ENCODE measurements at places on chromosomes 2 and 18. TPM values are rescaled to one million over a fixed set of nuclear protein-coding genes. Genes with fewer than 3 reads are reported as not detected.

- H3K27ac ChIP-seq: no peak overlapping the region
- H3K4me1 ChIP-seq: no peaks in the 10 kb centered on the region
- DNase-seq: no peak
- H3K36me3 ChIP-seq: no peaks in the 10 kb centered on the region
- H3K27me3 ChIP-seq: no peaks in the 10 kb centered on the region
These were observed 473.1 kb upstream of the TCF4 start for GRCh38 chr18:56060967-56061541.

DNA sequence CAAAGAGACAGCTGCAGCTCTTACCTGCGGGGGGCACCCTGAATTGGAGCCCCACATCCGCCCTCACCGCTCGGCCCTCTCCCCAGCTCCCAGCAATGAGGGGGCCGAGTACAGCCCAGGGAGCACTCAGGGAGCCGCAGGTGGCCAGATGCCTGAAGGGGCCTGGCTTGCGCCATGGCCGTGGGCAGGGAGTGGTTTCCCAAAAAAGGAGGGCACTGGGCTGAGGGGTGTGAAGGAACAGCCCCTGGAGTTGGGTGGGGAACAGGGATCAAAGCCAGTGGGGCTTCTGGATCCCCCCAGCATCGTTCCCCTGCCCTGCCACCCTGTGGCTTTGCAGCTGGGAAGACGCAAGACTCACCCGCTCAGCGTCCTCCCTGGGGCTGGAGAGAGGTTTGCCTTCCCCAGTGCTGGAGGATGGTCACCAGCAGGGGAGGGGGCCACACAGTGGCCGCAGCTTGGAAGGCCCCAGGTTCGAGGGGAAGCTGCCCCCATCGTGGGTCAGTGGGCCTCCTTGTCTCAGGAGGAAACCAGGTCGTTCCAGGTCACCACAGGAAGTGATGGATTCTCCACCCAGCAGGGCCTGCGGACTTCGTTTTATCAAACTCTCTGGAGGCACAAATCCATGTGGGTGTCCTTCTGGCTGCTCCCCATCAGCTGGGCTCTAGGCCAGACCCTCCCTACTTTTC lies 68.2 kb upstream of the HPCAL1 start:
- H3K4me3 ChIP-seq: no peak overlapping the region
- no peaks in the 10 kb centered on the region for H3K27me3 ChIP-seq
- no peak for DNase-seq
- no peak overlapping the region for H3K27ac ChIP-seq
- no peaks in the 10 kb centered on the region for H3K36me3 ChIP-seq

SLC11A1 gene
- 0.64 TPM for total RNA-seq

GRCh38 chr2:236971131-236971821 lies 114.4 kb upstream of the COPS8 start:
- H3K27ac ChIP-seq: no peak overlapping the region
- H3K4me3 ChIP-seq: no peak overlapping the region
- H3K36me3 ChIP-seq: no peaks in the 10 kb centered on the region
- DNase-seq: no peak

DNA sequence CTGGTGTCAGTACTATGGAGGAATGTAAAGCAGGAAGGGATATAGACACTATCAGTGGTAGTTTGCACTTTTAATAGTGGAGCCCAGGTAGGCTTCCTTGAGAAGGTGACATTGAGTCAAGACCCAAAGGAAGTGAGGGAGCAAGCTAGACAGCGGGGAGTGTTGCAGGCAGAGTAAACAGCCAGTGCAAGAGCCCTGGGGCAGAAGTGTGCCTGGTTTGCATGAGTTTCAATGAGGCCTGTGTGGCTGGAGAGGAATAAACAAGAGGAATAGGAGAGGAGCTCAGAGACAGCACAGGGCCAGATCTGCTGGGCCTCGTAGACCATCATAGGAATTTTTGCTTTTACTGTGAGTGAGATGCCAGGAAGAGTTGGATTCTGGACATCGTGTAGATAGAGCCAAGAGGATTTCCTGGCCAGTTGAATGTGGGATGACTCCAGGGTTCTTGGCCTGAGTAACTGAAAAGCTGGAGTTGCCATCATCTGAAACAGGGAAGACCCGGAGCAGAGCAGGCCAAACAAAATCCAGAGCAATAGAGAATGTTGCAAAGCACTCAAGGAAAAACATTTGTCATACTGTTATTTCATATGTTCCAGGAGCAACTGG lies 102.5 kb downstream of the SP3 start:
- H3K36me3 ChIP-seq: no peaks in the 10 kb centered on the region
- no peak overlapping the region for H3K27ac ChIP-seq
- DNase-seq: no peak
- no peaks in the 10 kb centered on the region for H3K4me1 ChIP-seq
- no peaks in the 10 kb centered on the region for H3K27me3 ChIP-seq

- no peak overlapping the region for H3K4me3 ChIP-seq
- no peak overlapping the region for H3K27ac ChIP-seq
- no peaks in the 10 kb centered on the region for H3K27me3 ChIP-seq
- no peak for DNase-seq
These were observed 423.9 kb upstream of the MYT1L start for GRCh38 chr2:2754940-2755339.

C2orf78 gene
- not detected for total RNA-seq

ATF2 gene
- total RNA-seq: 27.0 TPM

- no peaks in the 10 kb centered on the region for H3K27me3 ChIP-seq
- H3K36me3 ChIP-seq: no peaks in the 10 kb centered on the region
- H3K4me1 ChIP-seq: no peaks in the 10 kb centered on the region
- no peak overlapping the region for H3K4me3 ChIP-seq
- H3K27ac ChIP-seq: no peak overlapping the region
- no peak for DNase-seq
These were observed 267.9 kb downstream of the NYAP2 start for GRCh38 chr2:225667445-225667844.

DNA sequence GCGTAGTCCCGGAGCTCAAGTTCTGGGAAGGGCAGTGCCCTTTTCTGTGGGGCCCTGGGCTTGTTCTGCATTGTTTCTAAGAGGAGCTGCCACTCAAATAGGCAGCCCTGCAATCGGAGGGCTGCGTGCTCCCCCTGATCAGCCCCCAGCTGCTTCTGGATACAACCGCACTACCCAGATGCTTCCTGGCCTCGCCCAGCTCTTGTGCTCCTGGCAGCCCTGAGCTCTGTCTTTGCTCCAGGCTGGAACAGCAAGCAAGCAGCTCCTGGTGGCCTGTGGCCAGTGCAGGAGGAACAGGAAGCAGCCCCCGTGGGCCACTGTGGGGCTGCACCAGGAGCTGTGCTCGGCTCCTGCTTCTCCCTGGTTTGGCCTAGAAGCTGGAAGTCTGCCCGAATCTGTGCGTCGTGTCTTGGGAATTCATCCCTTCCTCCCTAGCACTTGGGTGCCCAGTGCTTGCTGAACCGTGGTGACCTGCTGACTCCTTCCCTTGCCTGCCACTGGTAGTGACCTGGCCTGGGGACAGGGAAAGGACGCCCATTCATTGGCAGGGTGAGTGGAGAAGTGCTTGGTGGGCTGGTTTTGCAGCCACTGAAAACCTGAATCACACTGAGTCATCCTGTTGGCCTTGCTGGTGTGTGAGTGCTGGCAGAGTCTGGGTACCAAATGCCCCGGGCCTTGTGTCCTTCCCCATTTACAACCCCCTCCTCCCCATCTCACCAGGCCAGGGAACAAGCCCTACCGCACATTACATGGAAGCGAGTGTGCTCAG lies 27.3 kb upstream of the NTSR2 start:
- H3K27me3 ChIP-seq: no peaks in the 10 kb centered on the region
- DNase-seq: peak; percentile 25
- H3K36me3 ChIP-seq: no peaks in the 10 kb centered on the region
- peaks cover 31% of the 10 kb centered on the region for H3K4me1 ChIP-seq
- H3K4me3 ChIP-seq: no peak overlapping the region
- peak overlapping the region; percentile 70 for H3K27ac ChIP-seq

DNA sequence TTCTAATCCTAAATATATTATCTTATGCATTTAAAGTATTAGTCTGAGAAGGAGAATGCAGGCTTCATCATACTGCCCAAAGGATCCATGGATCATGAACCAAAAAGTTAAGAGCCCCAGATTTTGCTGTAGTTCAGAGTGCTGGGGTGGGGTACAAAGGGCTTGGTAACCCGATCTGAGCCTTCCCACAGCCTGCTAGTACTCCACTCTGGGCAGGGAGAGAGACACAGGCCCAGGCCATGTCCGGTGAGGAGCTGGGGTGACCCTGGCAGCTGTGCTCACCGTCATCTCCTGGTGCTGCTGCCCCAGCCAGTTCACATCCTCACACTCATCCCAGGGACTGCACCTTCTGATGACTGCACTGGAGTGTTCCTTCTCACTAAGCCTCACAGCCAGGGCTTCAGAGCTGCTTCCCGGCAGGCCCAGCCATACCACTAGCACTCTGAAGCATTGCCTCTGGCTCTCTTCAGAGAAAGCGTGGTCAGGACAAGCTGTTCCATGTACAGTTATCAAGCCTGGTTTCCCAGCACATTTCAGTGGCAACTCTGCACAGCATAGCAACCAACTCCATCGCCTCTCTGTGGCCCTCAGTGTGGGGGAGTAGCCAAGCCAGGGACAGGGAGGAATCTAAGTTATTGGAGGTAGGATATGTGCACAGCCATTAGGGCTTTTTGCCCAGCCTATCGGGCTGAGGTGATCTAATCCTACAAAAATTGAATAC lies 189.0 kb upstream of the CTAGE1 start:
- peaks cover 25% of the 10 kb centered on the region for H3K4me1 ChIP-seq
- no peaks in the 10 kb centered on the region for H3K36me3 ChIP-seq
- no peaks in the 10 kb centered on the region for H3K27me3 ChIP-seq
- H3K27ac ChIP-seq: peak overlapping the region; percentile 16
- H3K4me3 ChIP-seq: no peak overlapping the region

DNA sequence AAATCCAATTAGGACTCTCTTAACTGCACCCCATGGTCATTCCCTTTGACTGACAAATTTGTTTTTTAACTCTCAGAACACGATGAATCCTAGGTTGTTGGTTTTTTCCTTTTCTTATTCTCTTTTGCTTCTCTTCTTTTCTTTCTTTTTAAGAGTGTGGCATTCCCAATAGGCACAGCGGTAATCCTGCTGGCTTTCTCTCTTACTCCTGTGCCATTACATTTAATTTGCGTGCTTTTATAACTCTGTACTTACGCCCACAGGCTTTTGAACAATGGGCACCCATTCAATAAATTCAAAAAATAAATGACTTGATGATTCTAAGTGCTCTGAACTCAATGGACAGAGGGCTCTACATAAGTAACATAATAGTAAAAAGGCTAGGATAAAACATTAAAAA lies 189.0 kb upstream of the SMAD7 start:
- no peak for DNase-seq
- H3K4me3 ChIP-seq: no peak overlapping the region
- H3K4me1 ChIP-seq: no peaks in the 10 kb centered on the region
- H3K27me3 ChIP-seq: no peaks in the 10 kb centered on the region

- H3K4me1 ChIP-seq: peaks cover 28% of the 10 kb centered on the region
- DNase-seq: no peak
- no peak overlapping the region for H3K27ac ChIP-seq
- H3K36me3 ChIP-seq: no peaks in the 10 kb centered on the region
- no peaks in the 10 kb centered on the region for H3K27me3 ChIP-seq
These were observed 11.2 kb upstream of the WIPF1 start for GRCh38 chr2:174608866-174609214.

GKN2 gene
- total RNA-seq: not detected

- no peak overlapping the region for H3K4me3 ChIP-seq
- no peaks in the 10 kb centered on the region for H3K27me3 ChIP-seq
- DNase-seq: no peak
- no peaks in the 10 kb centered on the region for H3K4me1 ChIP-seq
These were observed 33.3 kb upstream of the CREG2 start for GRCh38 chr2:101420623-101421022.

DNA sequence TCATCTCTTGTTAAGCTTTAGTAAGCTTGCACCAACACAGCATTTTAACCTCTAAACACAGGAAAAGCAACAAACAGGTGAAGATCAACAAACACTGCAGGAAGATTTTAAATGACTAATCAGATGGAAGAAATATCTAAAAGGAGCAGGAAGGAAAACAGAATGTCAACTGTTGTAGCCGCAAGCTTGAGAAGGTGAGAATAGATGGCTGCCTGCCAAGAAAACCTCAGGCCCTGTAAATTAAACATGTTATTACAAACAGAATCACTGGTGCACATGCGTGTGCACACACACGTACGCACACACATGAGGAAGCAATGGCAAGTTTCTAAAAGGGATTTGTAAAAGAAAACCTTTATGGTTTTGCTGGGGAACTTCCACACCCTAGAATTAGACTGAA lies 257.8 kb upstream of the GALNT5 start:
- no peak for DNase-seq
- no peaks in the 10 kb centered on the region for H3K36me3 ChIP-seq
- H3K27me3 ChIP-seq: no peaks in the 10 kb centered on the region
- H3K4me1 ChIP-seq: no peaks in the 10 kb centered on the region
- no peak overlapping the region for H3K27ac ChIP-seq

LOXHD1 gene
- total RNA-seq: 1.9 TPM

LYPD1 gene
- 0.42 TPM for total RNA-seq

DNA sequence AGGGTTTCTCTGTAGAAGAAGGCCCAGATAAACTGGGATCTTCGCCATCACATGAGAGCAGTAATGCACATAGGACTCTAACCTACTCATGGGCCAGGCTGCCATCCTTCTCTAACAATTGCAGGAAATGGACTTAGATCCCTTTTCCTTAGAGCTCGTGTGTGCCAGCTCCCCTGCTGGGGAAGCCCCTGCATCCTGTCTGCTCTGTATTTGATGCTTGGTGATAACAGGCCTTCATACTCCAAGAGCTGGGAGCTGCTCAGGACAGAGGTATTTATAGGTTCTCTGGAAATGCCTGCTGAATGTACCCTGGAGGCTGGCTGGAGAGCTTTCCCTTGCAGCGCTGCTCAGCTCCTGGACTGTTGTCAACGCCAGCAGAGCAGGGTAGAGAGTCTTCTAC lies 249.6 kb downstream of the MTX2 start:
- peak; percentile 21 for DNase-seq
- peaks cover 14% of the 10 kb centered on the region for H3K4me1 ChIP-seq
- no peak overlapping the region for H3K27ac ChIP-seq
- no peak overlapping the region for H3K4me3 ChIP-seq
- no peaks in the 10 kb centered on the region for H3K36me3 ChIP-seq
- H3K27me3 ChIP-seq: no peaks in the 10 kb centered on the region

FBLN7 gene
- 0.22 TPM for total RNA-seq

- peaks cover 10% of the 10 kb centered on the region for H3K4me1 ChIP-seq
- H3K4me3 ChIP-seq: no peak overlapping the region
- H3K27me3 ChIP-seq: no peaks in the 10 kb centered on the region
- H3K27ac ChIP-seq: no peak overlapping the region
- no peak for DNase-seq
- H3K36me3 ChIP-seq: no peaks in the 10 kb centered on the region
These were observed 50.6 kb downstream of the GLI2 start for GRCh38 chr2:120786038-120786960.

GRCh38 chr18:21747268-21747667 lies 6.7 kb downstream of the MIB1 start:
- no peak overlapping the region for H3K4me3 ChIP-seq
- H3K27me3 ChIP-seq: no peaks in the 10 kb centered on the region
